Stromal cell of bone marrow (primary cell): ENCODE measurements at places on chromosomes 11 and 22.
A peak's percentile ranks its signal among the peaks of the same experiment; 100 is the strongest.

GRCh38 chr11:47924184-47924691 lies 56.1 kb upstream of the PTPRJ start:
- DNase-seq: peak; percentile 64

DNA sequence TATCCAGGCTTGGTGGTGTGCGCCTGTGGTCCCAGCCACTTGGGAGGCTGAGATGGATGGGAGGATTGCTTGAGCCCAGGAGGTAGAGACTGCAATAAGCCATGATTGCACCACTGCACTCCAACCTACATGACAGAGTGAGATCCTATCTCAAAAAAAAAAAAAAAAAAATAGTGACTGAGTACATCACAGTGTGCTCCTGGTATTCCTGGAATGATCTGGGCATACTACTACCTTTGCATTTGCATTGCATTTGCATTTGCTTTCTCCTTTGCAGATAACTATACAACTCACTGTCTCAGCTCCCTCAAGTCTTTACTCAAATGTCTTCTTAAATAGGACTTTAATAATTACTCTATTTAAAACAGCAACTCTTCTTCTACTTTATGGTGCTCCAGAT lies 51.8 kb downstream of the DLG2 start:
- no peak for DNase-seq

GRCh38 chr11:114348200-114349191 lies 51.8 kb downstream of the C11orf71 start:
- DNase-seq: peak; percentile 54

DNA sequence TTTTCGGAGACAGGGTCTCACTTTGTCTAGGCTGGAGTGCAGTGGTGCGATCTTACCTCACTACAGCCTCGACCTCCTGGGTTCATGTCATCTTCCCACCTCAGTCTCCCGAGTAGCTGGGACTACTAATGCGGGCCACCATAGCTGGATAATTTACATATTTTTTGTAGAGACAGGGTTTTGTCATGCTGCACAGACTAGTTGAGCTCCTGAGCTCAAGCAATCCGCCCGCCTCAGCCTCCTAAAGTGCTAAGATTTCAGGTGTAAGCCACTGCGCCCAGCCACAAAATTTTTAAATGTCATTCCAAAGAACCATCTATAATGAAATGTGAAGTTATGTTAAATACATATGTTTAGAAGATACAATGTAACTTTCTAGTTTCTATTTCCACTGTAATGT lies 4747.7 kb upstream of the OR11H1 start:
- DNase-seq: no peak

DNA sequence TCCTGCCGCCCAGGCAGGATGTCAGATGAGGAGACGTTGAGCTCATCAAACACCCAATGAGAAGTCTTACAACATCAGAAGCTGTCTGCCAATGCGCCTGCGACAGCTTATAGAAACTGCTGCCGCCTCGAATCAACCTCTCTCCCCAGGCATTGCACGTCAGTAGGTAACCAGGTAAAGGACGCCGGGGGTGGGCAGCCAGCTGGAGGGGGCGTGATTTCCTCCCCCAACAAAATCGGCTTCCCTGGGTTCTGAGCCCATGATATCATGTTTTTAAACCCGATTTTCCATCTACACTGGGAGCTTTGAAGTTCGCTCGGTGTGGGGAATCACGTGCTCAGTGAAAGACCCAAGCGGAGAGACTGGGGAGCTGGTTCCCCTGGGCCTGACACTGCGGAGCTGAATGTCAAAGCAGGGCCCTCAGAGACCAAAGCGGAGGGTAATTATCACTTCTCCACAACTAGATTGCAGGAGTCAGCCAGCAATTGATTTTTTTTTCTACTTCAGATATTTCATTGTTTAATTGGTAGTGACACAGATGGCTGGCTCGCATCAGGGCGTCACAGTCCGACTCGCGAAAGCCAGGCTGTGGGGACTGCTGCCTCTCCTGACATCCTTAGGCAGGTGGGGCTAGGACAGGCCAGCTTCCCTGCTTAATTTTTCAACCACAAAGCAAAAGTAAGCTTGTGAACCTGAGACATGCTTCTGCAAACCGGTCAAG lies 15.4 kb downstream of the FAM83F start:
- no peak for DNase-seq

DNA sequence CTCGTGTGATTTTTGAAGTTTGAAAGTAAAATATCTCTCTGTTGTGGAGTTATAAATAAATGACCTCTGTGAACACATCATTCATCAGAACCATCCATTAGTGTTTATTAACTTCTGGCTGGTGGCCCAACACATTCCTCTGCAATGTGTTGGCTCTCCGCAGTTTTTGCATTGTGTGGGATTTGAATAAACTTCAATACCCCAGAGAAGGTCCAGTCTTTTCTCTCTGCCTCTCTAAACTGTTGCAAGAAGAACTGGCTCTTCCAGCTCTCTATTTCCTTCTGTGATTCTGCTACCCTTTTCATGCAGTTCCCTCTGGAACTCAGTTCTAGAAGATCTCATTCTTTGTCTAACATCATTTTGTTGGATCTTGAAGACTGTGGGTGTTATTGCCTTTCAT lies 125.0 kb upstream of the ARHGAP42 start:
- peak; percentile 78 for DNase-seq

- no peak for DNase-seq
Measured at GRCh38 chr11:92920331-92920730, 49.1 kb upstream of the MTNR1B start.

DNA sequence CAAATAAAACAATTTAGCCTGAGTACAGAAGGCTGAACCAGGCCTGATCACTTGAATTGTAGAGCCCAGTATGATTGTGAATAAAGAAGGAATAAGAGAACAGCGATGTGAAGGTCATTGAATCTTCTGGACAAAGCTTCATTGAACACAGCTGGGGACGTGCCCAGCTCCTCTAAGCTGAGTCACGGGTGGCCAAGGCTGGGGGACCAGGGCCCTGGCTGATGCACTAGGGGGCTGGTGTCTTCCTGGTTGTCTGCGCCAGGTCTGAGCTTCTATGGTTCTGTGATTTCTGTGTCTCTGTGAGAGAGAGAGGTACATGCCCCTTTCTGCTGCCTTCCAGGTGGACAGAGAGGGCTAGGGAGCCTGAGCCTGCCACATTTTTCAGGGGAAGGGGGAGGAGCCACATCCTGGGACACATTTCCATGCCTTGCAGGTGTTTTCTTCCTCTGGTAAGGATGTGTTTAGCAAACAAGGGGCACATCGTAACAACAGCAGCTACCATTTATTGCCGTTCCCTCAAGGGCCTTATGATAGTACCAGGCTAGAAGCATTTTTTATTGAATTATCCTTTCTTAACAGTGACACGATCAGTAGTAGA lies 135.7 kb downstream of the C11orf91 start:
- DNase-seq: no peak

DNA sequence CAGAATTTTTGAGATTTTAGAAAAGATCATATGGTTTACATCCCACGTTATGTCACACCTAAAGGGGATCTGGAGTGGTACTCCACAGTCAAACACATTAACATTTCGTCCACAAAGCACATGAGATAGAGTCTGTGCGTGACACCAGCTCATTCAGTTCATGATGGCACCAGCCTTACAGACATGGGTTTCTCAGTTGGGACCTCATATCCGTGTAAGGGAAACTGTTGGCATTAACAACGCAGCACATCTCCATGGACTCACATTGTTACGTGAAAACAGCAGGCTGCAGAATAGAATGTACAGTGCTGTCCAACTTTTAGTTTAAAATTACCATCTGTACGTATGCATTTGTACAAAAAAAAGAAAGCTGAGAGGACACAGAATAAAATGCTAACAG lies 14.0 kb downstream of the RIC8A start:
- no peak for DNase-seq

- DNase-seq: no peak
Measured at GRCh38 chr22:49199224-49199623, 628.4 kb downstream of the BRD1 start.

- DNase-seq: no peak
Measured at GRCh38 chr11:64095273-64095817, 59.6 kb downstream of the FLRT1 start.

- DNase-seq: no peak
Measured at GRCh38 chr11:113162592-113162962, 151.8 kb upstream of the TTC12 start.

DNA sequence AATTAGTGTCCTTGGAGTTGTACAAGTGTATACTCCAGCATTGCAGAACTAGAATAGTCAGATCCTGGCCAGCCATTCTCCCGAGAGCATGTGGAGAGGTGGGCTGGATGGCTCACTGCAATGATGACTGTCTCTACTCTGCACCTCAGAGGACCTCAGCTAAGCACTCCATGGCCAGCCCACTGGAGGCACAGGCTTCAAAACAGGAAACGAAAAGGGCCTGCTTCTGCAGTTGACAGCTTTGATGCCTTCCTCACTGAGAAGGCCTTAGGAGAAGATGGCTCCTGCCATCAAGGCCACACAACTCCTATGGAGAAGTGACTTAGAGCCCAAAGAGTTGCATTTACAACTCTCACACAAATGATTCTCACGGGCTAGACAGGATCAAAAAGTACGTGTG lies 9.1 kb downstream of the POLD4 start:
- DNase-seq: no peak

GRCh38 chr11:125404811-125405790 lies 91.0 kb downstream of the FEZ1 start:
- DNase-seq: peak; percentile 14

DNA sequence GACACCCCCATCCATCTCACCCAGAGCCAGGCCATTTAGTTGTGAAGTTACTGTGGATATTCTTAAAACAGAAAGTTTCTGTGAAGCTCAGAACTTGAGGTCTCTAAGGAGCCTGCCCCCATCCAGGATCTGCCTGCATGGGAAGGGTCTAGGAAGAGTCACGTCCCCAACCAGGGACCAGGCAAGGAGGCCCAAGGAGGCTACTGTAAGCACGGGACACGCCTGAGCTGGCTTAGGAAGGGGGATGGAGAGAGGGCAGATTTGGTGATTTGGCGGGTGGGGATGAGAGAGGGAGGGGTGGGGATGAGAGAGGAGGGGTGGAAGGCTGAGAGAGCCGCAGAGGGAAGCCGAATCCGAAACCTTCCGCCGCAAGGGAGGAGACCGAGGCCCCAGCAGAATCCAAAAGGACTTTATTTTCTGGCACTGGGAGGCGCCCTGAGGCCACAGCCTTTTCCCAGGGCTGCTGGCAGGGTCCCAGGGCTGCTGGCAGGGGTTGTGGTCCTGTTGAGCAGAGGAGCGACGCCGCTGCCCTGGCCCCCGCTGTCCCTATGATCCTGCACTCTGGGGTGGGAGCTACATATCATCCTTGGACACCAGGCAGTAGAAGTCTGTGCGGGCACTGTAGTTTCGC lies 9.4 kb downstream of the SIGIRR start:
- no peak for DNase-seq

- no peak for DNase-seq
Measured at GRCh38 chr22:43334378-43334777, 8.8 kb downstream of the SCUBE1 start.

- DNase-seq: no peak
Measured at GRCh38 chr22:42865536-42865935, 8.5 kb upstream of the ARFGAP3 start.

DNA sequence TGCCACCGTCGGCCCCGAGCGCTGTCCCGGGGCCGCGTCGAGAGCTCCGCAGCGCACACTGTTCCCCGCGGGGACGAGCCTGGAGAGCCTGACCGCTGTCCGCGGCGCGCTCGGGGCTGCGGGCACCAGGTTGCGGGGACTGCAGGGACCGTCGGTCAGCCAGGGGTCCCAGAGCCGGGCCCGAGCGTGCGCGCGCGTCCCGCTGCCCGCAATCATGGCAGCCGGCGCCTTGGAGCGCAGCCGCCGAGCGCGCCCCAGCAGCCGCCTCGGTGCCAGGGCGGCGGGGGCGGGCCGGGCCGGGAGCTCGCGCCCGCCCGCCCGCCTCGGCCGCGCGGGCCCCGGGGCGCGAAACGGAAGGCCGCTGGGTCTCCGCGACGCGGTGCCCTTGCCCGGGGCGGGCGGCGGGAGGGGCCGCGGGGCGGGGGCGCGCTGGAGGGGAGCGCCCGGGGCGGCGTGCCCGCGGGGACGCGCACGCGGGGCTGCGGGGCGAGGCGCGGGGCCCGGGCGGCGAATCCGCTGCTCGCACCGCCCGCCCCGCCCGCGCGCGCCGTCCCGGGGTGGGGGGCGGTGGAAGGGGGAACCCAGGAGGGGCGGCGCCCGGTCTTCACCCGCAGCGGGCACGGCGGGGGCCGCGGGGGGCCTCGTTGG lies 79.4 kb upstream of the PPARA start:
- DNase-seq: no peak

- no peak for DNase-seq
Measured at GRCh38 chr11:1163321-1163910, 5.7 kb downstream of the MUC5AC start.

DNA sequence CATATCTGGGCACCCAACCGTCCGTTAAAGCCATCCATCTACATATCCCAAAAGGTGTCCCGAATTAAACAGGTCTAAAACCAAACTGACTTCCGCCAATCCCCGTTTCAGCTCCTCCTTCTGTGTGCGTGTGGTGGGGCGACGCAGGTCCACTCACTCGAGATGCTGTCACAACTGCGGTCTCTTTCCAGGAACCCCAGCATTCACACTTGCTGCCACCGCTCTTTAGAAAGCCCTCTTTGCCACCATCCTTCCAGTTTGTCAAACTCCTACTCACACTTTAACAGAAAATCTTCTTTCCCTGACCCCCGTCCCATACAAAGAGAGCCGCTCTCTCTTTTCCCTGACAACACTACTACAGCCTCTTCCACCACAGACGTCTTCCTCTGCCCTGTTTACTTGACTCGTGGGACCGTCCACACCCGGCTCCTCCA lies 467 bp downstream of the ESS2 start:
- DNase-seq: no peak

DNA sequence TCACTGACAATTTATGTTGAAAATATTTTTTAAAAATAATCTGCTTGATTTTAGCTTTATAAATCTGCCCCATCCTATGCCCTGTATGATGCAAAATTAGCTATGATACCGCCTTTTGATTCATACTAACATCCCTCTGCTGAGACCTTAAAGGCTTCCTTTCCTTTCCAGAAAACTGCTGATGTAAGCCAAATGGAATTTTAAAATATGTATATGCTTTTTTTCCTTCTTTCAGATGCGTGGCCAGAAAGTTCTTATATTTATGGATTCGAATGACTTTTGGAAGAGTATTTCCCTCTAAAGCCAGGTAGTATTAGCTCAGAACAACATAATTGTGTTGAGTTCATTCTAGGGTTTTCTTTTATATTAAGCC lies 34.5 kb downstream of the SFI1 start:
- DNase-seq: no peak

GRCh38 chr11:33930317-33931021 lies 38.6 kb upstream of the LMO2 start:
- no peak for DNase-seq
